ENCODE measurements at places on chromosomes 1 and 21.

- DNase-seq, result no peak
Observed at GRCh38 chr1:15676688-15677661, 7.1 kb upstream of the PLEKHM2 start.

- no peak for DNase-seq
Observed at GRCh38 chr1:7960867-7961215, 670 bp upstream of the PARK7 start.

DNA sequence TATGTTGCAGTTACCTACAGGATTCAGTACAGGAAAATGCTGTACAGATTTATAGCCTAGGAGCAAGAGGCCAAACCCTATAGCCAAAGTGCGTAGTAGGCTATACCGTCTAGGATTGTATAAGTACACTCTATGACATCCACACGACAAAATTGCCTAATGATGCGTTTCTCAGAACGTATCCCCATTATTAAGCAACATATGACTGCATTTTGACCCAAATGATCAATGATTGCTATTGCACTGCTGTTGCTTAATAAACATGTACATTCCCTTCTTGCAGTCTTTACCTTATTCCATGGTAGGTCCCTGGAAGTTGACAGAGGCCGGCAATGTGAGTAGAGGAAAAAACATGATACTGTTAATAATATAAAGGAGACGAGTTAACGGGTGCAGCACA is 33.0 kb downstream of the LRRC8C start:
- DNase-seq, result no peak

- no peak for DNase-seq
Observed at GRCh38 chr1:234656070-234656895, 46.3 kb upstream of the IRF2BP2 start.

GRCh38 chr1:192903142-192903541 is 94.3 kb downstream of the RGS2 start:
- no peak for DNase-seq

DNA sequence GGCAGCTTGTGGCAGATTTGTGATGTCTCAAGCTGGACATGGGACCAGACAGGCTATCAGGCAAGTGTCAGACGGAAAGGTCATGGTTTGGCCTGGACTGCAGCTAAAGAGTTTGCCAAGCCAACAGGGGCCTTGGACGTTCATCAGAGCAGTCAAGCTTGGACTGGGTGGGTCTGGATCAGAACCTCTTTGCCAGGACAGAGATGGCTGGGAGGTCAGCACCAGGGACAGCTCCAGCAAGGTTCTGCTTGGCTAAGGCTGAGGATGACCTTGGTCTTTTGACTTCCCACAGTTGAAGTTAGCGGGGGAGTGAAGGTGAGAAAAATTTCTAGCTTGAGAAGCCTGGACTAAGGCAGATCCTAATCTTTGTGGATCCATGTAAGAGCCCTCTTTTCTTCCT is 68.1 kb downstream of the GRIK3 start:
- peak; percentile 18 for DNase-seq

DNA sequence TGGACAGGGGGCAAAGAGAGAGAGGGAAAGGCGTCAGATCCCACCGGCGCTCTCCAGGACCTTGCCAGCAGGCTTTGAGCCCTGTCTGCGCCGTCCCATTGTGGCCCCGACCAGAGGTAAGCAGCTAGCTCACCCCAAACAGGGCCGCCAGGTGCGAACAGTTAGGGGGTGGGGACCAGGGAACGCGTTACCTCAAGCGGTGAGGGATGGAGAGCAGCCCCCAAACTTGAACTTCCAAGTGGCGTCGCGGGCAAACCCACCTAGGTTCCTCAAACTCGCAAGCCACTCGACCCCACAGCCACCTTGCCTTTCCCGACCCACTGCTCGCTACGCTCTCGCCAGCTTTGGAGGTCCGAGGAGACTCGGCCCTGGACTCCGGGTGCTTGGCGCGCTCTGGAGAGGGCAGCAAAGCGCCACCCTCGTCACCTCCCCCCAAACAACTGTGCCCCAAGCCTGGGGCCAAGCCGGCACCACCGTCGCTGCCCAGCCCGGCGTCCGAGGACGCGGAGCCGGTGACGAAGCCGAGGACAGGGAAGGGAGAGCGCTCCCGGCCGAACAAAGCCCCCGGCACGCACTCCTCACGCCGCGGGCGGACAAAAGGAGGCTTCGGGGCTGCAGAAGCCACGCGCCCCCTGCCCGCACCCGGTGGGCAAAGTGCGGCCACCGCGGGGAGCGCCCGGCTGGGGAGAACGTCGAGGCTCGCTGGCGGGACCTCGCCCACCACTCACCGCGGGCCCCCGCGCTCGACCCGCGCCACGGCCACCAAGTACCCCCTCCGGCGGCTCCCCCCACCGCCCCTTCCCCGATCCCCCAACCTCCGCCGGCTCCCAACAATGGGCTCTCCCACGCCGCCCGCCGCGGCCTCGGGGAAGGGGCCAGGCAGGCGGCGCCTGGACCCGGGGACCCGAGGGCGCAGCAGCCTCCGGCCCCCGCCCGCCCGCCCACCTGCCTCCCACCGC is 976 bp downstream of the SSBP3 start:
- DNase-seq, result peak; percentile 16

GRCh38 chr1:226868726-226869125 is 1.7 kb upstream of the PSEN2 start:
- no peak for DNase-seq

DNA sequence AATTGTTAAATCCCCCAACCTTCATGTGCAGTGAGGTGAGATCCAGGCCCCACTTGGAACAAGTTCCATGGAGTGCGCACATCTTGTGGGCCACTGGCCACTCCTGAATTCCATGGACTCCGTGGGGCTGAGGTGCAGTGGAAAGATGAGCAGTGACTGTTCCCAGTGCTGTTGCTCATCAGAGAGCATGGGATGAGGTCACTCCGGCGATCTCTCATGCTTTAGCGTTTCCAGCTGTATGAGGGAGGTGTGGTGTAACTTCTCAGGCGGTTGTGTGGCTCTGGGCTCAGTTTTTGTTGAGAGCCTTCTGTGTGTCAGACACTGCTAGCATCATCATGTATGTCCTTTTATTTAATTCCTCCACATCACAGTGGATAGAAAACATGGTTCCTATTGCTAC is 96.2 kb downstream of the GALNT2 start:
- DNase-seq, result no peak

DNA sequence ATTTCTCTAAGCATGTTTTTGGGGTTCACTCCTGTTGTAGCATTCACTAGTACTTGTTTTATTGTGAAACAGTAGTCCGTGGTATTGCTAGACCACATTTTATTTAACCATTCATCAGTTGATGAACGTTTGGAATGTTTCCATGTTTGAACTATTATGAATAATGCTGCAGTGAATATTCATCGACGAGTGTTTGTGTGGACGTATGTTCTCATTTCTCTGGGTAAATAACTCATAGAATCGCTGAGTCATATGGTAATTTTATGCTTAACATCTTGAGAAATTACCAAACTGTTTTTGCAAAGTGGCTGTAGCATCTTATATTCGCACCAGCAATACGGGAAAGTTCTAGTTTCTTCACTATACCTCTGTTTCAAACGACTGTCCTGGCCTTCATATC is 28.0 kb upstream of the KAZN start:
- no peak for DNase-seq

- DNase-seq, result no peak
Observed at GRCh38 chr1:167541003-167541402, 12.6 kb downstream of the CREG1 start.

GRCh38 chr1:168252204-168252733 is 26.5 kb downstream of the SFT2D2 start:
- DNase-seq, result no peak

DNA sequence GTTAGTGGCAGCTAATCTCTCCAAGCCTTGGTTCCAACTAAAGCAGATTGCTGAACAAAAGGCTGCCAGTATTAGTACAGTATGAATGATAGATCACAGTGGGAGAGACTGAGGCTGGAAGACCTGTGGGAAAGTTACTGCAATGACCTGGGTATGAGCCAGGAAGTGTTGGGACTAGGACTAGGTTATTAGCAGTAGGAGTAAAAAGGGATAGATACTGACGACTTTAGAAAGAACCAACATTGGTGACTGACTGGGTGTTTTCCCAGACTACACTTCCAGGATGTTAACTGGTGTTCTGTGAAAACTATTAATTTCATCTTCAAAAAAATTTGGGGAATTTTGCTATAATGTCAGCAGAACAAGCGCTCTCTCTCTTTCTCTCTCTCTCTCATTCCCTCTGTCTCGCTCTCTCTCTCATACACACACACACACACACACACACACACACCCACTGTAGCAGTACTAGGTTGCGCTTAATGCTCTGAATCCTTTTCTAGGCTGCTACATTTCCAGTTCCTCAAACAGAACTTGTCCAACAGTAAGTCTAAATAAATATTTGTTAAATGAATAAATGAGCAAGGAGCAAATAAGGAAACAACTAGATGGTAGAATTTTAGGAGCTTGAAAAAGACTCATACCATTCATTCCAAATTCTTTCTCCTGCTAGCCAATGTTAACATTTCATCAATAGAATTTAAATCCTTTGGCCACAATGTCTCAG is 47.6 kb upstream of the RGS8 start:
- DNase-seq, result no peak

GRCh38 chr21:38661197-38661871 is 144.4 kb upstream of the ETS2 start:
- peak; percentile 26 for DNase-seq

DNA sequence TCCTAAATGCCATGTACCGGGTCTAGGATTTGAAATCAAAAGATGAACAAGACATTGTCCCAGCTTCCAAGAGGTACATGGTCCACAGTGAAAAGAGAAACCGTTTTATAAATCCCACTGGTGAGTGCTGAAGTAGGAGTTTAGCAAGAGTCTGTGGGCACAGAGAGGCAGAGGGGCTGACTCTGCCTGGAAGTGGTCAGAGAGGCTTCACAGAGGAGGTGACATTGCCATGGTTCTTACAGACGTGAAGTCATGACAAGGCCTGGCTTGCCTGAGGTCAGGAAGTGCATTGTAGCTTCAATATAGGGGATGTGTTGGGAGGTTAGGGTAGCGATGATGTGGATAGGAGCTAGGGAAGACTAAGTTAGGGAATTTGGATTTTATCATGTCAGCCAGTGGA is 28.4 kb downstream of the MAPKAPK2 start:
- no peak for DNase-seq

GRCh38 chr1:78048446-78048845 is 2.7 kb downstream of the GIPC2 start:
- no peak for DNase-seq

DNA sequence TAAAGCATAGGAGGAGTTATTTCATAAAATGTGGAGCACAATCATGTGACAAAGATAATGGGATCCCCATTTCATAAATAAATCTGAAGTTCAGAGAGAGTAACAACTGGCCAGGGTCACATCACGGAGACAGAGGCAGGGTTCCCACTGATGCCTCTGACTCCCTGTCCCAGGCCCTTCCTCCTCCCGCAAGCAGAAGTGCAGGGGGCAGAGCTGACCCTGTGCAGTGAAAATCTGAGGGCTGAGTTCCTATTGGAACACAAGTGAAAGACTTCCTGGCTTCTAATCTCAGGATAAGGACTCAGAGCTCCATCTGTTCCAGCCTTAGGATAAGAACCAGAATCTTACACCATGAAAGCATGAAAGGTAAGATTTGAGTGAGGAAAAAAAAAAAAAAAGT is 22.0 kb downstream of the SELL start:
- DNase-seq, result no peak

GRCh38 chr1:5456090-5456811 is 536.0 kb downstream of the NPHP4 start:
- DNase-seq, result no peak

DNA sequence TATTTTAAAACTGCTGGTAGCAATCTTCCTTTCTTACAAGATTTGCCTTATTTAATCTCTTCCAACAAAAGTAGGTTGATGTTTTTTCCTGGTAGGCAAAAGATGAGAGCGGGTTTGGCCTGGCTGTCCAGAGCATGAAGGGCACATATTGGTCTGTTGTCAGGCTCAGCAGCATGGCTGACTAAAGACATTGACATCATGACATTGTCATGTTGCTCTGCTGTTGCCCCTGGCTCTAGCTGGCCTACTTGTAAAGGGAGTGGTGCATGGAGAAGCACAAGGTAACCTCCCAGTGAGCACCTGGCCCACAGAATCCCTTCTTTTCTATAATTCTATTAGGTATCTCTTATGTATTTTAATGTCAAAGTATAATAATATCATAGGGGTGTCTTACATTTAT is 23.6 kb downstream of the GNPAT start:
- DNase-seq, result no peak

- DNase-seq, result no peak
Observed at GRCh38 chr21:46126309-46127238, 28.7 kb downstream of the COL6A2 start.

GRCh38 chr1:244839656-244840055 is 4.2 kb downstream of the COX20 start:
- DNase-seq, result no peak

DNA sequence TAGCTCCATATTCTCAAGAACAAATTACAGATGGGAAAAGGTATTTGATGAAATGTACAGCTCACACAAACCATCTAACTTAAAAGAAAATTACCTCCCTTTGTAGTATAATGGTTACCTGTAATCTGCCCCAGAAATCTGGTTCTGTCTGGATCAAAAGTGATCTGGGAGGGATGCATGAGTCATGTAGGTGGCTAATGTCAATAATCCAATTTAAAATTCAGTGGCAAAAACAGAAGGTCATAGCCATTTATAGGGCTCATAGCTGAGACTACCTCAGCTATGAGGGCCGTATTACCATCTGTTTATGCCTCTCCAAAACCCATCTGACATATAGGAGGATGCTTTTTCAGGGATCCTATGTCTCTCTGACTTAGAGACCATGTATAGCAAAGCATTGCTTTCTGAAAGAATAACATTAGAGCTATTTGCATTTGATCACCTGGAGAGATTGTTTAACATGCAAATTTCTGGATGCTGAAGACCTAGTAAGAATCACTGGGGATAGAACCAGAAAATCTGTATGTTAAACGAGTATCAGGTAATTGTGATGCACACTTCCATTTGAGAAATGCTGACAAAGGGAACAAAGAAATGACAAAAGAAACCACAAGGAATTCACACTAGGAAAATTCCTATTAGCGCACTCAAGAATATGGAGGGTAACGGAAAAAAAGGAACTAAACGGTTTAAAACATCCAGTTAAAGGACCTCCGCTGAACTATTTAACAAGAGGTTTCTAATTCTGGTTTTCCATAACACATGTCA is 17.6 kb downstream of the PAXBP1 start:
- no peak for DNase-seq

- no peak for DNase-seq
Observed at GRCh38 chr1:30407865-30408580, 315.4 kb downstream of the MATN1 start.

GRCh38 chr1:246417813-246418564 is 89.1 kb downstream of the SMYD3 start:
- no peak for DNase-seq

Measured in kidney capillary endothelial cell (primary cell).